ENCODE measurements at places on chromosomes 1 and 21. TPM values are rescaled to one million over a fixed set of nuclear protein-coding genes. Genes with fewer than 3 reads are reported as not detected.

Gene SLFNL1
- total RNA-seq = 0.20 TPM

Gene CBR3
- total RNA-seq = 24.1 TPM

Gene CRYAA
- total RNA-seq = not detected

Gene OR14C36
- not detected for total RNA-seq

Gene CD84
- 40.8 TPM for total RNA-seq

Gene IVL
- not detected for total RNA-seq

Gene POU2F1
- 13.3 TPM for total RNA-seq

Gene NFASC
- total RNA-seq = 0.07 TPM

Gene RHEX
- total RNA-seq = not detected

Gene REN
- total RNA-seq = not detected

Gene UTP11
- 47.0 TPM for total RNA-seq

Gene NR1I3
- total RNA-seq = not detected

Gene RPE65
- not detected for total RNA-seq

Gene NTNG1
- total RNA-seq = not detected

Gene HES5
- total RNA-seq = not detected

Gene WASF2
- 125 TPM for total RNA-seq

Gene B3GALT5
- total RNA-seq = not detected

Gene MAEL
- total RNA-seq = not detected

Gene RGS7
- total RNA-seq = not detected

Gene C8B
- not detected for total RNA-seq

Gene CTSK
- 4.5 TPM for total RNA-seq

Gene LCE1C
- not detected for total RNA-seq

Gene GPR25
- total RNA-seq = not detected

Gene COL9A2
- total RNA-seq = 8.9 TPM

Gene NIBAN1
- total RNA-seq = 57.4 TPM

Gene RPS6KA1
- total RNA-seq = 169 TPM

Gene KLHDC9
- total RNA-seq = 0.20 TPM

Gene ZBTB21
- 19.2 TPM for total RNA-seq

Gene BTBD8
- 1.5 TPM for total RNA-seq

Gene BRDT
- not detected for total RNA-seq

Gene FAM151A
- not detected for total RNA-seq

Gene DMRTA2
- not detected for total RNA-seq

Gene PTAFR
- 0.23 TPM for total RNA-seq

Gene CORT
- total RNA-seq = 0.48 TPM

Gene SHISAL2A
- total RNA-seq = 8.4 TPM

Gene CLCNKB
- not detected for total RNA-seq

Gene CA6
- total RNA-seq = 0.55 TPM

Gene THEMIS2
- 61.6 TPM for total RNA-seq

Gene PLA2G4A
- total RNA-seq = 2.0 TPM
